Stimulated activated CD4-positive, alpha-beta T cell treated with anti-CD3 and anti-CD28 coated beads, Interleukin-4, amount 100 ng/mL, for 1 hour (primary cell): ENCODE measurements at places on chromosomes 1 and 21.
A peak's percentile ranks its signal among the peaks of the same experiment; 100 is the strongest.

- DNase-seq = peak; percentile 39
Observed at GRCh38 chr1:19651141-19651737, 7.1 kb downstream of the NBL1 start.

DNA sequence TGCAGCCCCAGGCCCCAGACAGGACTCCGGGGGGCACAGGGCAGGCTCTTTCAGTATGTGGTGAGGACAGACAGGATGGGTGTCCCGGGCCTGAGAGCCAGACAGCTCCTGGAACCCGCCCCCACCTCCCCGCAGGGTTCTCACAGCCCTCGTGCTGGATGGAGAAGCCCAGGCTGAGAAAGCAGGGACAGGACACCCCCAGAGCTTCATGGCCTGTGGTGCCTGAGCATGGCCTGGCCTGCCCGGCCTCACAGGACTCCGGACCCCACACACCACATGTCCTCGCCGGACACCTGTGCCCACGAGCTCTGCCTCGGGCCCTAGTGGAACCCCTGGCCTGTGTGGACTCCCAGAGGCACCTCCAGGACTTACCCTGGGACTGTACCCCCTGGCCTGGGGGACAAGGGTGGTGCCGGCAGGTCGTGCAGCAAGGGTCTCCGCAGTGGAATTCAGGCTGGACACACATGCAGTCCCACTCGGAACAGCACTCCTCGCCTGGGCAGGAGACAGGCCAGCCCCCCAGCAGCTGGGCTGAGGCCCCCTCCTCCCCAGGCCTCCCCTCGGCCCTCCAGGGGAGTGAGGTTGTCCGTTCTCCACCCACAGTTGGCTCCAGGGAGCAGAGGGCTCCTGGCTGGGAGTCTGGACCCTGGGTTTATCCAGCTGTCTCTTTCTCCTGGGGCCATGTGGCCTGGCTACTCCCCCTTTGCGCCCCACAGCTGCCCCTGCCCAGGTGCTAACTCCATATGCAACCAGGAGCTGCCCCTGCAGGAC lies 1.2 kb downstream of the TNFRSF18 start:
- no peak for DNase-seq

- no peak for DNase-seq
Observed at GRCh38 chr1:67966666-67967009, 83.8 kb downstream of the DIRAS3 start.

GRCh38 chr1:21641967-21642739 lies 27.0 kb downstream of the RAP1GAP start:
- no peak for DNase-seq

- peak; percentile 38 for DNase-seq
Observed at GRCh38 chr21:33949516-33950430, 34.2 kb upstream of the ATP5PO start.

DNA sequence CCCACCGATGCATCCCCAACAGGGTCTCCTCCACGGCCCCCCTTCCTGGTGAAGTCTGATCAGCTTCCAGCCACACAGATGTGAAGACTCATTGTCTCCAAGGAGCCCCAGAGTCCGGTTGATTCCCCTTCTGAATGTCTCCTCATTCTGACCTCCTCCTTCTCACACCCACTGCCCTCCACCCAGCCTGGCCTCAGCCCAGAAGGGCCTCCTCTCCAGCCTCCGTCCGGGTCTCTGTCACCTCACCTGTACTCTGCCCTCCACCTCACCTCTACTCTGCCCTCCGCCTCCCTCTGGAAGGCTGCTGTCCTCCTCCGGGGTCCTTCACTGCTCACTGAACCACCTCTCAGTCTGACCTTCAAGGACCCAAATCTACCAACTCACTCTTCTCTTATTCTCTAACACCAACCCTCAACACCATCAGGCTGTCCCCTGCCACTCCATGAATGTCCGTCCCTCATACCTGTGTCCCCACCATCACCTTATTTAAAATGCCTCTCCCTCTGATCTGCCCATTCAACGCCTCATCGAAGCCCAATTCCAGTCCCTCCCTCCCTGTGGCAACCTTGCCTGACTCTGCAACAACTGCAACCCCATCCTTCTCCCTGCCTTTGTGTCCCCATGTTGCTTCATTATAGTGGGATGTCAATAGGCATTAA lies 201.2 kb downstream of the TOMM20 start:
- DNase-seq = no peak
